Activated CD8-positive, alpha-beta T cell treated with anti-CD3 and anti-CD28 coated beads for 36 hours (primary cell): ENCODE measurements at places on chromosomes 6 and 20.

DNA sequence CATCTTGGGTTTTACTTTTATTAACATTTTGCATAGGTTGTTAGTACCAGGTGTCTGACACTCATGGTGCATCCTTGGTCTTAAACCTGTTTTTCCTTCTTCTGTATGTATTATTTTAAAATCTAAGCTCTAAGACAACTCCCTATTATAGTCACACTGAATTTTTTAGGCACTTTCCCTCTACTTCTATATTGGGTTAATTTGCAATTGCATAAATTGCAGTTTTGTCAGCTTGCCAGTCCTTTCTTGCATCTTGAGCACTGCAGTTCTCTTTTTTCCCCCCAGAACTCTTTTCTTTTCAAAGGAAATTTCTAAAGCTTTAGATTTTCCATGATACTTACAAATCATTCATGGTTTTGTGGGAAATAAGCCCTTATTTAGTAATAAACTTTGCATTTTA, 70.6 kb downstream of the ZNF292 start:
- H3K27me3 ChIP-seq: no peaks in the 10 kb centered on the region
- DNase-seq: no peak
- H3K36me3 ChIP-seq: peaks cover 56% of the 10 kb centered on the region

- no peak overlapping the region for H3K4me3 ChIP-seq
- no peaks in the 10 kb centered on the region for H3K36me3 ChIP-seq
- H3K27me3 ChIP-seq: no peaks in the 10 kb centered on the region
- H3K27ac ChIP-seq: no peak overlapping the region
These were observed 30.7 kb downstream of the CARMIL1 start for GRCh38 chr6:25309886-25310285.

- no peaks in the 10 kb centered on the region for H3K36me3 ChIP-seq
- no peak for DNase-seq
- no peaks in the 10 kb centered on the region for H3K4me1 ChIP-seq
- H3K27me3 ChIP-seq: peaks cover 7% of the 10 kb centered on the region
These were observed 13.0 kb downstream of the CFAP61 start for GRCh38 chr20:20065361-20065760.

DNA sequence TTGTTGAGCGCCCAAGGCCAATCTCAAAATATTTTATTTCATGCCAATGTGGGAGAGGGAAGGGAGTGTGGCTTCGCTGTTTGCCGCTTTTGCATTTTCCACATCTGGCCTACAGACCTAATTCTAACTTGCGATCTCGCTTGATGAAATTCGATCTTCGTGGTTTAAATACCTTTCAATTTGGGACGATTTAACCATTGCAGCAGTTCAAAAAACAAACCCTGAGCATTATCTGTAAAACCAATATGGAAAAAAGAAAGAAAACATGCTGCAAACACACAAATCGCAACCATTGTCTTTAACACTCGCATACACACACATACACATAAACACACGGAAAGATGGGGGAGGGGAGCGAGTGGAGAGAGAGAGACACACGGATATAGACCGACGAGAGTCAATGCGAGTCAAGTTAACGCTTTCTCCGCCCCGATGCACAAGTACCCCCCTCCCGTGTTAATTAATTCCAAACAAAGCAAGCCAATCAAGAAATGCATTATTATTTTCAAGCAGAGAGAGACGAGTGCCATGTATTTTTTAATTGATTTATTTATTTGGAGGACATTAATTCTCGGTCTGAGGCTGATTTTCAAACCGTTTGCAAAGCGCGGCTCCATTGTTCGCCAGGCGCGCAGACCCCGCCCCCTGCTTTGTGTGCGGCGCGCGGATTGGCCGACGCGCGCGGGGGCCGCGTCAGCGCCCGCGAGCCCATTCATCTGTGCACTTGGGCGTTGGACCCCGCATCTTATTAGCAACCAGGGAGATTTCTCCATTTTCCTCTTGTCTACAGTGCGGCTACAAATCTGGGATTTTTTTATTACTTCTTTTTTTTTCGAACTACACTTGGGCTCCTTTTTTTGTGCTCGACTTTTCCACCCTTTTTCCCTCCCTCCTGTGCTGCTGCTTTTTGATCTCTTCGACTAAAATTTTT, at the start of gene MARCKS:
Gene MARCKS, plus strand, starts transcription at position 721 of the 931 bp plus-strand sequence. CDS start 401 bp downstream, outside the sequence.
- no peaks in the 10 kb centered on the region for H3K36me3 ChIP-seq
- peaks cover 40% of the 10 kb centered on the region for H3K27me3 ChIP-seq
- H3K27ac ChIP-seq: peak within 1 kb of the TSS; percentile 2
- DNase-seq: peak; percentile 56
- H3K4me1 ChIP-seq: peaks cover 16% of the 10 kb centered on the region

DNA sequence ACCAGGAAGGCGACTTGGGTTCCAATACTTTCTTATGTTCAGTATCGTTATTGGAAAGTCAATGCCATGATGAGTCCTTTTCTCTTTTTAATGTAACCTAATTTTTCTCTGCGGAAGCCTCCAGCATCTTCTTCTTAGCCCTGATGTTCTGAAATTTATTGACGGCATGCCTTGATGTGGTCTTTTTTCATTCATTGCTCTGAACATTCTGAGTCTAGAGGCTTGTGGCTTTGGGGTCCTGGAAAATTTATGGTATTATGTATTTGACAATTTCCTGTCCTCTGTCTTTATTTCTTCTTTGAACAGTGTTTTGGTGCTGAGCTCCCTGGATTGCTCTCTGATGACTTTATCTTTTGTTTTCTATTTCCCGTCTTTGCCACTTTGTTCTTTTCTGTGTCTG, 28.7 kb upstream of the MAS1 start:
- peak overlapping the region; percentile 21 for H3K27ac ChIP-seq
- H3K36me3 ChIP-seq: no peaks in the 10 kb centered on the region
- peak; percentile 12 for DNase-seq
- H3K4me3 ChIP-seq: no peak overlapping the region

DNA sequence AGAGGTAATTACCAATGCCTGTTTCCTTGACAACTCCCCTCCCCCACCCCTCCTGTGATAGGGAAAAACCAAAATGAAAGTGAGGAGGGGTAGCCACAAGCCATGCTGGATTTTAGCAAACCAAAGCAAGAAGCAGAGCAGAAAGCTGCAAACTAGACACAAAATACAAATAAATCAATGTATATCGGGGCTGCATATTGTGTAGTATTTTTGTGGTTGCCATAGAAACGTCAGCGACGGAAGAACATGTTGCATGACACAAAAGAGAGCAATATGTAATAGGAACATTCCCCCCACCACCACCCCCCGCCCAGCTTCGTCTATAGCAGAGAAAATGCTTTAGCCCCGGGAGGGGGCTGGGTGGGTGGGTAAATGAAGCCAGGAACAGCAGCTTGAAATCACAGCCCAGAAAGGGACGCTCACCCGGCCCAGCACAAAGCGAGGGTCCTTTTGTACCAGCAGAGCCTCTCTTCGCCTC, 548 bp downstream of the AGPAT4 start:
- peak overlapping the region; percentile 82 for H3K4me3 ChIP-seq
- H3K27ac ChIP-seq: peak overlapping the region; percentile 81
- peaks cover 3% of the 10 kb centered on the region for H3K27me3 ChIP-seq
- H3K4me1 ChIP-seq: peaks cover 19% of the 10 kb centered on the region
- no peaks in the 10 kb centered on the region for H3K36me3 ChIP-seq

DNA sequence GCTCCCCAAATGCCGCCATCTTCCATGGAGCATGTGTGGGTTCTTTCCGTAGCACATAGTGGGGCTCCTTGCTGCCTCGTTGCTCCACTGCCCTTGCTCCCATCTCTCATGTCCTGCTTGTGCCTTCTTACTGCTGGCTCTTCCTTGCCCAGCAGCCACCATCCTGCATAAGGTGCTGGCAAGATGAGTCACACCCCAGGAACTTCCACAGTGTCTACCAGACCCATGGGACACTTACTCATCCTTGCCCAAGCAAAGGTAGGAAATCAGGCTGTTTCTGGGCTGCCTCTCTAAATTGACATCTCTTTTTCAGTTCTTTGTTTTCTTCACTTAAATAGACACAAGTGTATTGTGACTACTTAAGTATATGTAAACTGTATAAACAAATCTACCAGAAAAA, 39.4 kb upstream of the RGS17 start:
- H3K27ac ChIP-seq: no peak overlapping the region
- no peaks in the 10 kb centered on the region for H3K27me3 ChIP-seq
- H3K36me3 ChIP-seq: no peaks in the 10 kb centered on the region
- H3K4me1 ChIP-seq: no peaks in the 10 kb centered on the region

- H3K4me3 ChIP-seq: peak overlapping the region; percentile 28
- peaks cover 68% of the 10 kb centered on the region for H3K27me3 ChIP-seq
- peak; percentile 30 for DNase-seq
- no peaks in the 10 kb centered on the region for H3K36me3 ChIP-seq
- no peak overlapping the region for H3K27ac ChIP-seq
- peaks cover 11% of the 10 kb centered on the region for H3K4me1 ChIP-seq
These were observed 732 bp downstream of the CYP24A1 start for GRCh38 chr20:54172856-54173652.

DNA sequence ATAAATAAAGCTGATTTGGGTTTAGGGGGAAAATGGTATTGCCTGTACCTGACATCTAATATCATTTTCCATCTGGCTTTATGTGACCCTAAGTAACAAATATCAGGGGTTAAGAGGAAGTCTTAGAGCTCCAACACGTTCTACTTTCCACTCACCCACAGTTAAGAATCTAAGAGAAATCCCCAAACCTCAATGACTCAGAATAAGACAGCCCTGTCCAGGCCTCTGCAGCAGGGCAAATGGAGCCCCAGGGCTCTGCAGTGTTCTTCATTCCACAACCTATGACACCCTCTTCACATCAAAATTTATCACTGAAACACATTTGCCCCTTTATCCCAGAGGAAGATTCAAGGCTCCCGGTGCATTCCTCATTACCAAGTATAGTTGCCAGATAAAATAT, 20.3 kb upstream of the TENT5A start:
- DNase-seq: peak; percentile 37
- H3K27me3 ChIP-seq: peaks cover 3% of the 10 kb centered on the region
- no peaks in the 10 kb centered on the region for H3K36me3 ChIP-seq
- no peak overlapping the region for H3K27ac ChIP-seq
- no peak overlapping the region for H3K4me3 ChIP-seq

GRCh38 chr20:31948008-31948407, 3.8 kb downstream of the PDRG1 start:
- no peaks in the 10 kb centered on the region for H3K27me3 ChIP-seq
- H3K36me3 ChIP-seq: peaks cover 52% of the 10 kb centered on the region
- no peak overlapping the region for H3K4me3 ChIP-seq
- no peak overlapping the region for H3K27ac ChIP-seq
- peaks cover 25% of the 10 kb centered on the region for H3K4me1 ChIP-seq
- peak; percentile 50 for DNase-seq

DNA sequence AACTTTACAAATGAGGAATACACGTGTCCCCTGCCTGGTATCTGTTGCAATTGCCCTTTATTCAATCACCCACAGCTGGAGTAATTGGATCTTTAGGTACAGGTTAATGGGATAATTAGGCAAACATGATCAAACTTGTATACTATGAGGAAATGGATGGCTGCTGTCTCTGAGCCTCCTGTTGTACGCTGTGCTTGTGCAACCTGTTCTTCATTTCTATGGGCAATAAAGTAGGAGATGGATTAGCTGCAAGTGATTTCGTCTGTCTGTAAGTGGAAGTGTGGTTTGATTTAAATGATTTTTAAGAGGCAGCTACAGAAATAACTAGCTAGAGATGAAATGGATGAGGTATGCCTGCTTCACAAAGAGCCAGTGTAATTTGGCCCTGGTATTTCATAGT, 474.1 kb downstream of the RNF144B start:
- no peaks in the 10 kb centered on the region for H3K4me1 ChIP-seq
- no peaks in the 10 kb centered on the region for H3K27me3 ChIP-seq
- no peaks in the 10 kb centered on the region for H3K36me3 ChIP-seq
- no peak for DNase-seq

DNA sequence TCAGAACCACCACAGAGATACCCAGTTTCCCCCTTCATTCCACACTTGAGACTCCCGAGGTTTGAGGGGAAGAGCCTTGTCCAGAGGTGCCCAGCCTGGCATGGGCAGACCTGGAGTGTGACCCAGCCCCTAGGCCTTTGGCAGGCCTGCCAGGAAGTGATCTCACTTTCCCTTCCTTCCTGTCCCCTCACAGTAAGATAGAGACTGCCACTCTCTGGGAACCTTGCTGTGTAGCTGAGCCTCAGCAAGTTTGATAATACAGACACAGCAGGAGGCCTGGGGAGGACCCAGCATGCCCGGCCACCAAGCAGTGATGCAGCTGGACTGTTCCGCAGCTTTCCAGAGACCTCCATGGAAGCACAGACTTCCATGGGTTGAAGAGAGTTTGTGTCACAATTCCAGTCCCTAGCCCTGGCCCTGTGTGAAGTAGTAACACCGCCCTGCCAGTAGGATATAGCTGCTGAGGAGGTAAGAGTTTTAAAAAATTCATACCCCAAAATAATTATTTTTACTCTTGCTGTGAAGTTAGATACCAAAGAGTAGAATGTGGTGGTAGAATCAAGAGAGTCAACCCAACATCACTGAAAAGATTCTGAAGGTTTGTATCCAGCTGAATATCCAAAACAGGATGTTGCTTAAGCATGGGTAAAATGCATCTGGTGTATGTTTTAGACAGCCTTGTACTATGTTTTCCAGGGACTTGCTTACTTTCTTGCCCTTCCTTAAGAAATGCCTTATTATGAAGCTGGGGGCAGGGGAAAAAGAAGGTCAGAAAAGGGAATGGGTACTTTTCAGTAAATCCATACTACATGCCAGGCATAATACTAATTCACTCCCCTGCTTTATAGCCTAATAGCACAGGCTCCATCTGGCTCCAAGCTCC, 16.3 kb downstream of the PKIG start:
- H3K27ac ChIP-seq: peak overlapping the region; percentile 80
- peak overlapping the region; percentile 66 for H3K4me3 ChIP-seq
- no peaks in the 10 kb centered on the region for H3K27me3 ChIP-seq
- H3K4me1 ChIP-seq: peaks cover 15% of the 10 kb centered on the region
- H3K36me3 ChIP-seq: no peaks in the 10 kb centered on the region

DNA sequence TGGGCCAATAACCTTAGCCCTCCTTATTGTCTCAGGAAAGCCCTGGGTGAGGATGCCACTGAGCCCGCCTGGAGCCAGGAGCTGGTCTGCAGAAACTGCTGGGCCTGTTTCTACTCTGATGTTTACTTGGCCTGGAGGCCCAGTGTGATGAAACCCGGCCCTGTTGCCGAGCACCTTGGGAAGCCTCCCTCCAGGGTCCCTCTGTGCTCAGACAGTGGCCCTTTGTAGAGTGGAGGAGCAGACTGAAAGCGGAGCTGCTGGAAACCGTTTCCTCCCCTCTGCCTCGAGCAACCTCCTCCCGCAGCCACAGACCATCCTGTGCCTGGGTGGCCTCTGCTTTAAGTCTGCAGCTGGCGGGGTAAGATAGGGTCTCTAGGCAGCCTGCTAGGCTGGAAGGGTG, 84.1 kb upstream of the EPB41L1 start:
- no peak for DNase-seq
- no peak overlapping the region for H3K4me3 ChIP-seq
- no peaks in the 10 kb centered on the region for H3K36me3 ChIP-seq
- H3K27me3 ChIP-seq: peaks cover 5% of the 10 kb centered on the region

DNA sequence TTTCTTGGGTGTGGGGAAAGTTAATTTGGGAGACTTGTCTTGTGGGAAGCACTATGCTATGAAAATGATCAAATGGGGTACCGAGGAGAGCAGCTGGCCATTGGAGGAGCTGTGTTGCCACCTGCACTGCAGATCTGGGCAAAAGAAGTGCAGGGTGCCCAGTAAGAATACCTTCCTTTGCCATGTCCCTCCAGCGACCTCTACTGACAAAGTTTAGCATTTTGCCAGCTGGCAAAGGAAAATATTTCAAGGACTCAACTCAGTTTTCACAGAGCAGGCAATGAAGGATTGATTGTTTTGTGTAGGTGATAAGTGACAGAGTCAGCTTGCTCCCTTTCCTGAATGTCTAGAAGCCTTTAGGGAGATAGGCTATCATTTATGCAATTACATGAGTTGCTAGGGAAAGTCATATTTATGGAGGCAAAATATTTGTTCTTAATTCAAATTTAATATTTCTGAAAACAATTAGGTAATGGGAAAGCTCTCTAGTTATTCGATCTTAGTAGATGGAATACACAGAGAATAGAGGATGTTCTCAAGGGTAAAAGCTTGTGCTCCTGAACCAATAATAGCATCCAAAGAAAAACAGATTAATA, 118.4 kb downstream of the FARS2 start:
- H3K4me1 ChIP-seq: peaks cover 4% of the 10 kb centered on the region
- H3K27me3 ChIP-seq: no peaks in the 10 kb centered on the region
- no peak overlapping the region for H3K4me3 ChIP-seq
- H3K27ac ChIP-seq: no peak overlapping the region
